Lung (tissue), 17 donors: ENCODE measurements at places on chromosomes 13 and 19. TPM values are rescaled to one million over a fixed set of nuclear protein-coding genes. Genes with fewer than 3 reads are reported as not detected.

GRCh38 chr13:46575818-46576221, 22.9 kb downstream of the LRCH1 start:
- peaks cover 54% of the 10 kb centered on the region for H3K4me1 ChIP-seq
- DNase-seq, result peak; percentile 81
- peak overlapping the region; percentile 46 for H3K27ac ChIP-seq
- no peak overlapping the region for H3K4me3 ChIP-seq

- no peak for DNase-seq
- H3K27me3 ChIP-seq, result peaks cover 3% of the 10 kb centered on the region
- H3K4me1 ChIP-seq, result no peaks in the 10 kb centered on the region
- no peak overlapping the region for H3K4me3 ChIP-seq
Measured at GRCh38 chr13:46377554-46377953, 9.5 kb downstream of the RUBCNL start.

GRCh38 chr13:40061466-40062450, 406.3 kb downstream of the COG6 start:
- no peak for DNase-seq
- H3K36me3 ChIP-seq, result no peaks in the 10 kb centered on the region
- no peak overlapping the region for H3K4me3 ChIP-seq

DNA sequence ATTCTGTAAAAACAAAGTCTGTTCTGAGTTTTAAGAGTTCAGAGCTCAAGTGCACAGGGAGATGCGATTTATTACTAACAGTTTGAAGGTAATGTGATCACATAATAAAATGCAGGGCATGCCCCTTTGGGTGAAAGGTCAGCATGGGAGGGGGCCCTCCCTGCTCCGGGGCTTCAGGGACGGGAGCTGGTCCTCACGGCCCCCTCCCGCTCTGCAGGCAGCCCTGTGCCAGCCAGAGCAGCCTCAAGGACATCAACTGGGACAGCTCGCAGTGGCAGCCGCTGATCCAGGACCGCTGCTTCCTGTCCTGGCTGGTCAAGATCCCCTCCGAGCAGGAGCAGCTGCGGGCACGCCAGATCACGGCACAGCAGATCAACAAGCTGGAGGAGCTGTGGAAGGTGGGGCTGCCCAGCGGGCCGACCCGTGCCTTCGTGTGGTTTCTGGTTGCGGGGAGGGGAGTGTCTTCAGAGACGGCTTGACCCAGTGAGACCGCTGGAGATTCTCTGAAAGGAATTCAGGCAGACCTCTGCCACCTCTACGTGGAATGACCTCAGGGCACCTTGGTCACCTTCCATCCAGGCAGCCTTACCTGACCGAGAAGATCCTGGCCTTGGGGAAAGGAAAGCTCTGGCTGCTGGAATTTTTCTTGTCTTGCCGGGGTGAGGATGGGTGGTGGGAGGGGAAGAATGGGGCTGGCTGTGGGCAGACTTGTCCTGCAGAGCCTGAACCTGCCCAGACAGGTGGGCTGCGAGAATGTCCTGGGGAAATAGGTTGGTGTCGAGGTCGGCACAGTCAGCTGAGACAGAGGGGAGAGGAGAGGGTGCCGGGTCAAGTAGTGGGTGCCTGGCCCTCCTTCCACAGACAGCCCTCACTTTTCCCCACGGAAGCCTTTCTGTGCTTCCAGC, 19.0 kb downstream of the UPF1 start:
- no peak overlapping the region for H3K4me3 ChIP-seq
- DNase-seq, result no peak
- no peak overlapping the region for H3K27ac ChIP-seq

DNA sequence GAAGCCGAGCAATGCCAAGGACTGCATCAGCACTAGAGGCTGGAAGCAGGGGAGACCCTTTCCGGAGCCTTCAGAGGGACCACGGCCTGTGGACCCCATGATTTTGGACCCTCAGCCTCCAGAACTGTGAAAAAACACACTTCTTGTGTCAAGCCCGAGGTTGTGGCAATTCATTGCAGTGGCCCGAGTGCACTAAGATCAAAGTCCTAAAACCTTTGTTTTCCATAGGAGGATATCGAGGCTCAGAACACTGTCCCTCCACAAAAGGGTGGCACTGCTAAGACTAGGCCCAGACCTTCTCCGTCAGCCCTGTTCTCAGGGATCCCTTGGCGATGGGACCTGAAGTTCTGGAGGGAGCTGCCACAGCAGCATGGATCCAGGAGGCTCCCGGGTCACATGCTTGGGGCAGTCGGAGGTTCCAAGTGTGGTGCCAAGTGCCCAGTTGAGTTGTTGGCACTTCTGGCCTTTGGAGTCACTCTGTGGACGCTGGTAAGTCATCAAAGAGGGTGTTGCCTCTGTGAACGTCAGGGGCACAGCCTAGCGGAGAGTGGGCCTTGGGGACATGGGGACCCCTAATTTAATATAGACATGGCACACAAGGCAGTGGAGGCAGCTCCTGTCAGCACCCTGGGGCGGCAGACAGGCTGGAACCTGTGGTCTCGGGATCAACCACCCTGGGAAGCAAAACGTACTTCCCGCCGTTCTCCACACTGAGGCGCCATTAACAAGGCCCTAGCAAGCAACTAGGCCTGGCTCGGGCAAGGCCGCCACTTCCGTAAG, 199.2 kb downstream of the COL4A1 start:
- no peaks in the 10 kb centered on the region for H3K27me3 ChIP-seq
- no peak for DNase-seq
- peaks cover 8% of the 10 kb centered on the region for H3K4me1 ChIP-seq
- no peaks in the 10 kb centered on the region for H3K36me3 ChIP-seq
- H3K27ac ChIP-seq, result no peak overlapping the region

GRCh38 chr13:108816375-108816774, 187.0 kb downstream of the MYO16 start:
- no peak overlapping the region for H3K27ac ChIP-seq
- H3K27me3 ChIP-seq, result no peaks in the 10 kb centered on the region
- H3K36me3 ChIP-seq, result no peaks in the 10 kb centered on the region
- no peak for DNase-seq
- no peak overlapping the region for H3K4me3 ChIP-seq

GRCh38 chr19:7247155-7247554, 47.1 kb downstream of the INSR start:
- H3K4me1 ChIP-seq, result no peaks in the 10 kb centered on the region
- peak overlapping the region; percentile 1 for H3K27ac ChIP-seq
- no peak overlapping the region for H3K4me3 ChIP-seq
- no peak for DNase-seq
- no peaks in the 10 kb centered on the region for H3K36me3 ChIP-seq

Gene MATK
- 6.7 TPM for polyA plus RNA-seq

Gene SSC5D
- polyA plus RNA-seq, result 2.1 TPM

Gene ZNF737
- polyA plus RNA-seq, result 3.3 TPM

Gene IZUMO1
- 0.97 TPM for polyA plus RNA-seq

Gene HPN
- 22.5 TPM for polyA plus RNA-seq

Gene GPR4
- polyA plus RNA-seq, result 12.6 TPM
